ENCODE measurements at places on chromosomes 1 and 21.

- no peak for DNase-seq
Measured at GRCh38 chr1:230768903-230769570, 21.8 kb downstream of the CAPN9 start.

DNA sequence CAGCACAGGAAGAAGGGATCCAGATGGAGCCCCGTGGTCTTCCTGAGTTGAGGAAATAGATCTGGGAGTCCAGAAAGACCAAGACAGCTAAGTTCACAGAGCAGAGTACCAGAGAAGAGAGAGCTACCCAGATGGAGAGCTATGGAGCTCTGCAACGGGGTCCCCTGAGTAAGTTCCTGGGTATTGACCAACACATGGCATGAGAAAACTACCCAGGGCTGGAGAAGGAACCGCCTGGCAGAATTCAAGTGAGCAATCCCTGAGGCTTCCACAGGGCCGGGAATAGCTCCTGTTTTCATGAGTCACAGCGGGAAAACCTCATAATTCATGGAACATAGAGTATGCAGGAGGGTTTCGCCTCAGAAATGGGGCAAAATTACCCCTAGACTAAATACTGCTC lies 19.7 kb downstream of the STPG1 start:
- no peak for DNase-seq

- no peak for DNase-seq
Measured at GRCh38 chr1:206735553-206736031, 35.0 kb upstream of the IL19 start.

GRCh38 chr1:154821083-154821482 lies 49.0 kb downstream of the KCNN3 start:
- DNase-seq: no peak

DNA sequence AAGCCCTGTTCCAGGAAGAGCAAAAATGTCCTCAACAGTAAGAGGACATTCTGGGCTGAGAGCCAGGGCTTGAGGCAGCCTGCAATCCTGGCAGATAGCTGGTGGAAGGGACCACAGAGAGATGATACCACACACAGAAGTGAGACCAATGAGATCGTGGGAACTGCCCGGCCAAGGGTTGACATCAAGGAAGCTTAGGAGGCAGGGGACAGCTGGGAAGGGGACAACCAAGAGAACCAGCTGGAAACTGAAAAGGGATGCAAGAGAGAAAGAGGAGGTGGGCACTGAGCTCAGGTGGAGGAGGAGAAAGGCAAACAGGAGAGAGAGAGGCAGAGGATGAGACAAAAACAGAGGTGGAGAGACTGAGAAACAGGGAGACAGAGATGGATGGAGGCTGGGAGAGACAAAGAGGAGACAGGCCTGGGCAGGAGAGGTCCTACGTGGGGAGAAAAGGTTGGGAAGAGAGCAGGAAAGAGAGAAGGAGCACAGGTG lies 9.2 kb downstream of the PDZK1IP1 start:
- DNase-seq: no peak

DNA sequence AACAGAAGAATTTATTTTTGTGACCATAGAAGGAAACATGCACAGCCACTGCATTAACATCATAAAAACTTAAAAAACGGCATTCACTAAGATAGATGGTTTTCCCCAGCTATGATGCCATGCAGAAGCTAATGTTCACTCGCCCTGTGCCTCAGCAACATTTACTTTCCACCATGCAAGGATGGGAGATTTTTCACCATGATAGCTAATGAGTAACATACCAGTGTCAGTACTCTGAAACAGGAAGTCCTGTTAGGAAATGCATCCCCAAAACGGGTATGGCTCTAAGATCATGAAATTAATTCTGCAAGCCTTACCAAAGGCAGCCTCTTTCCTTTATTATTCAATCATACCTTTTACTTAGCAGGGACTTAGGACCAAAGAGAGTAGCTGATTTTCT lies 17.5 kb upstream of the VAMP3 start:
- DNase-seq: no peak

- no peak for DNase-seq
Measured at GRCh38 chr1:248798791-248799190, 26.9 kb downstream of the SH3BP5L start.

DNA sequence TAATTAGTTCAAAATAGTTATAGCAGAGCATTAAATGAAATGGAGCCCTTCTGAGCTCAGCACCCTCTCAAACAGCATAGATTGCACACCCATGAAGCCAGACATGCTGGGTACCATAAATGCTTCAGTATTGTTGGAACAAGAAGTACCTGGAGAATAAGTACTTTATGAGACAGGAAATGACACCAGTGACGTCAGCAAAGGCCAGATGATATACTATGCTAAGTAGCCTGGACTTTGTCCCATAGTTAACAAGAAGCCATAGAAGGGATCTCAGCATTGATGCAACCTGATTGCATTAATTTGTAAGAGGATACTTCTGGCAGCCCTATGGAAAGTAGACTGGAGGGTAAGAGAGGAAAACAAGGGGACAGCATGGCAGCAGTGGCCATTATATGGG lies 16.3 kb upstream of the GADD45A start:
- DNase-seq: no peak

- DNase-seq: no peak
Measured at GRCh38 chr1:76055987-76056386, 18.6 kb upstream of the ST6GALNAC3 start.

DNA sequence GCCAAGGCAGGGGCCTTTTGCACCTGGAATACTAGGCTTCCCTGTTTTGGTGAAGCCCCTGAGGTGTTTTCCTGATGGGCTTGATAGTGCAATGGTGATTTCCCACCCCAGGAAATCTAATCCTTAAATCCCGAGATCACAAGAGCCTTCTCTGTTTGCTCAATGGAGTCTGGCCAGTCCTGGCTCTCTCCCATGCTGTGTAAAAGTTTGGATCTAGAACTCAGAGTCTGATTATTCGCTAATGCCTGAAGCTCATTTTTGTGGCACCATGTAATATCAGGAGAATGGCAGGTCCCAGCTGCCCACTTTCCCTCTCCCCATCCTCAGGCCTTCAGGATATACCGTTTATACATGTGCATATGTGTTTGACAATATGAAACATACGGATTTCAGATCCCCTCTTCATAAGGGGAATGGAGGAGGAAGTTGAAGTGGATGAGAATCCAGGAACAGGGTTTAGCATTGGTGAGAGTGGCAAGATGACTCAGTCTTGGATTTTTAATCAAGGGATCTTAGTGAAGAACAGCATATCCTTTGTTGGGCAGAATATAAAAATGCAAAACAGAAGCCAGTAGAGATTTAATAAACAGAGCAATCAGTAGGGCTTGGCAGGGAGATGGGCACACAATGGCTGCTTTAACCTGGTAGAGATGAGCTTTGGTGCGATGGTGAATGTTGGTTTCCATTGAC lies 62.1 kb downstream of the CLIC6 start:
- DNase-seq: no peak

DNA sequence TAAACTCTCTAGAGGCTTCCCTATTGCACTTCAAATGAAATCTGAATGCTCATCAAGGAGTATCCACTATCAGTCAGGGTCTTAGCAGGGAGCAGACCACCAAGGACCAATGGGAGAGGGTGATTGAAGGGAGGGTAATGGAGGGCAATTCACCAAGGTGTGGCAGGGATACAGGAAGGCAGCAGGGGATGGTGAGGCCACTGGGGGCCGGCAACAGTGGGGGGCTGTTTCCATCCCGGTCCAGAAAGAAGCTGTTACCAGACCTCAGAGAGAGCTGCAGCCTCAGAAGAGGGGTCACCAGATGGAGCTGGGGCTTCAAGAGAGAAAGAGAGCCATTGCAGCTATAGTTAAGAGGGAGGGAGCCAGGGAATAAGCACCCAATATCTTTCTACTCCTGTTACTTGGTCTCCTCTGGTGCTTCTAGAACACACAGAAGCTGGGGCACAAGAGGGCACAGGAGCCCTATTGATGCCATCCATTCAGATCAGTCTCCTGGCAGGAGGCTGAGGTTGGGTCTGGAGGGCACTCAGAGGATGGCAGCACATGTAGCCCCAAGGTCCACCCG lies 417.6 kb downstream of the PTPRU start:
- DNase-seq: no peak

DNA sequence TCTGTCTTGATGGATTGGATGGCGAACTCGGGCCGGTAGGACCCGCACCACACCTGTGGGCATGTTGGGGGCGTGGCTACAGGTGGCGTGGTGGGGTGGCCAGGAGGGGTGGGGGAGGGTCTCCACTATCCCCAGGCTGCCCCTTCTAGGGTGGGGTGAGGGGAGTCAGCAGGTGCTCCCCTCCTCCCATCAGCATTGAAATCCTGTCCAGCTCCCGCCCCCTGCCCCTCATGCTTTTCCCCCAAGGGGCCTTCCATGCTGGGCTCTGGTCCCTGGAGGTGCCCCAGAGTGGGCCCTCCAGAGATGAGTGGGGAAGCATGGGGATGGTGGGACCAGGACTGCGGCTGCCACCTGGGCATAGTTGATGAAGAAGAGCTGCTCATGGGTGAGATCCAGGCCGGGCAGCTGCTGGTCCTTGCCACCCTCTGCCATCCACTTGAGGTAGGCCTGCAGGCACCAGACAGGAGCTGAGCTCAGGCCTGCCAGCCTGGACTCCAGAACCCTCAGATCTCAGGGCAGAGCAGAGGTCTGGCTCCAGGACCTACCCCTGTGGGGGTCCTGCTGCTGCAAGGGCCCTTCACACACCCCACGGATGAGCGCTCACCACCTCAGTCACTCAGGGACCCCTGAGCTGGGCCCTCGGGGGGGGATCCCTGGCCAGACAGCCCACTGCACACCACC lies 5.1 kb downstream of the PRXL2B start:
- no peak for DNase-seq

DNA sequence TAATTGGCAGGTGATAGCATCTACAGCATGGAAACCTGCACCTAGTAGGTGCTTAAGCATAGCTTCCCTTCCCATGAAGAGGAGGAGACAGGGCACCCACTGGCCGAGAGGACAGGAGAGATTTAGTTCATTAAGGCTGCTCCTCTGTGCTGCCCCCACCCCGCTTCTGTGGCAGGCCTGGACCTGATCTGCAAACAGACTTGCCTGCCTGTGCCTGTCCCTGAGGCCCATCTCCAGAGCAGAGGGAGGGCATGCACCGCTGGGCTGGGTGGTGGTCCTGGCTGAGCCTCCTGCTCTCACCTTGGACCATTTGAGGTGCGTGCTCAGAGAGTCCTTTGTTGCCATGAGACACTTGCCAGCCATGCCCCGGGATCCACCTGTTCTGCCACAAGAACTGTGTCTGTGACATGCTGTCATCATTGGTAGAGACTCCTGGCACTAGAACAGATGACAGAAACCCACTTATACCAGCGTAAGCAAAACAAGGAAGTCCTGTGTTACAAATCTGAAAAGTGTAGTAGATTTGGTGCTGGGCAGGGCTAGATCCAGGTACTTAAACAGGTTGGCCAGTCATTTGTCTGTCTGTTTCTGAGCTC lies 55.6 kb downstream of the PTPRF start:
- DNase-seq: no peak
